B cell (primary cell): ENCODE measurements at places on chromosomes 5 and 9.

DNA sequence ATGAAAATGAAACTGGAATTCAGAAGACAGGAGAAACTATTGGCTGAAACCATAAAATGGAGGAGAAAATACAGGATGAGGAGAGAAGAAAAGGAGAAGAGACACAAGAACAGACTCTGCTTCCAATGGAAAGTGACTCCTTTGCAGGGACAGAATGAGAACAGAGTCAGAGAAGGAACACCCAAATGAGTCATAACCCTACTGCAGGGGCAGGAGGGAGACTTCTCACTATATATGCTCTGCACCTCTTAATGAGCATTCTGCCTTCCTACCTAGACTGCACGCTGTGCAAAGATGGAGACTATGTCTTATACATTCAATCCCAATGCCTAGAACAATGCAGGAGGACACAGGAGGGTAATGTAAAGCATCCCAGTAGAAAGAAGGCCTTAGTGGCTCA is 2.1 kb downstream of the SAXO1 start:
- no peaks in the 10 kb centered on the region for H3K4me1 ChIP-seq
- no peak for DNase-seq
- no peaks in the 10 kb centered on the region for H3K36me3 ChIP-seq
- H3K27ac ChIP-seq = no peak overlapping the region
- H3K27me3 ChIP-seq = no peaks in the 10 kb centered on the region
- H3K4me3 ChIP-seq = no peak overlapping the region

GRCh38 chr9:1726993-1727759 is 288.0 kb upstream of the SMARCA2 start:
- no peaks in the 10 kb centered on the region for H3K36me3 ChIP-seq
- peak; percentile 7 for DNase-seq
- H3K4me3 ChIP-seq = no peak overlapping the region
- no peak overlapping the region for H3K27ac ChIP-seq

DNA sequence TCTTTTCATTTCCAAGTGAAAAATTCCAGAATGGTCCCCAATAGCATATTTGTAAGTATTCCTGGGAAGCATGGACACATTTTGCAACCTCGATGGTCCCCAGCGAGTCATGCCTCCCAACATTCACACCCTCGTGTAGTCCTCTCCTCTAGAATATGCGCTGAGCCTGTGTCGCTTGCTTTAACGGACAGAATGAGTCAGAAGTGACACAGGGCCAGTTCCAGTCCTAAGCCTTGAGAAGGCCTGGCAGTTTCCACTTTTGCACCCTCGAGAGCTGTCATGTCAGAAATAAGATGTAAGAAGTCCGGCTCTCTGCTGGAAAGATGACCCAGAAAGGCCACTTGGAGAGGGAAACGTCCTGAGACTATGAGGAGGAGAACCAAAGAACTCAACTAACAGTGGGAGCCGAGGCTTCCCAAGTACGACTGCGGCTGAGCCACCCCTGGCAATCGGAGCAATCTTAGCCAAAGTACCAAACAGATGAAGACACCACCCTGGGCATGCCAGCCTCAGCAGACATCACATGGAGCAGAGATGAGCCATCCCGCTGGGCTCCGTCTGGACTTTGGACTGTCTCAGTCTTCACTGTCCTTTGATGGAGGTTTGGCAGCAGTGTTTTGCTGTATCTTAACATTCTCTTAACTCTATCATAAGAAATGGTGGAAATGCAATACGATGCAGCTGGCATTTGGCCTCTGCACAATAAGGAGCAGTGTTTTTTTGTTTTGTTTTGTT is 42.6 kb upstream of the GFPT2 start:
- H3K27ac ChIP-seq = no peak overlapping the region
- H3K4me1 ChIP-seq = no peaks in the 10 kb centered on the region
- no peaks in the 10 kb centered on the region for H3K27me3 ChIP-seq
- DNase-seq = no peak

DNA sequence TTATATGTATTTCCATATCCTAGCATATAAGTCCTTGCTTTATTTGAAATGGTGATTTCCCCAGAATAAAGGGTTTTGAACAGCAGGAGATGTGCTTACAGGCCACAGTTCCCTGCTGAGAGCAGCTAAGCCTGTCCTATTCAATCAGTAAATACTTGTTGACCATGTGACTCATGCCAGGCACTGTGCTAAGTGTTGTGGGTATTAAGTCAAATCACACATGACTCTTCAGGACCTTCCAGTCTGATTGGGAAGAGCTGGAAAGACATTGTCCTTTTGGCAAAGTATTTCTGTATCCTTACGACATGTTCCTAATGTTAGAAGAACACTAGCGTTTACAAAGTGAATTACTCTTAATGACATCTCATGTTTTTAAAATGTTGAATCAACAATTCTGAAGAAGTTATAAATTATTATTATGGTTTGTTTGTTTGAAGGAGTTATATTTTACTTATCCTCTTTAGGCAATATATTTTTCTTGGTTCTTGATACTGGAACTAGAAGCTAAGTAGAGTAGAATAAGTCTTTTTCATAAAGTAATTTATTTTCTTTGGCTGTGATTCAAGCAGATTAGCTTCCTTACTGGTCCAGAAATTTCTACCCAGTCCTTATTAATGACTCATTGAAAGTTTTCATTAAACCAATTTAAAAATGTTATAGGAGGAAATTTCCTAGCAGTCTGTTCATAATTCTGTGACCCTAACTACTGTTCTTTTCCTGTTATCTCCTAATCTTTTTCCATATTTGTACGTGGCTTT is 82.1 kb downstream of the GAPVD1 start:
- no peaks in the 10 kb centered on the region for H3K4me1 ChIP-seq
- no peak for DNase-seq
- no peak overlapping the region for H3K27ac ChIP-seq
- peaks cover 67% of the 10 kb centered on the region for H3K36me3 ChIP-seq

GRCh38 chr9:35658968-35659220 is 802 bp downstream of the CCDC107 start:
- H3K4me3 ChIP-seq = peak overlapping the region; percentile 84
- peaks cover 14% of the 10 kb centered on the region for H3K36me3 ChIP-seq
- peaks cover 67% of the 10 kb centered on the region for H3K4me1 ChIP-seq
- DNase-seq = no peak
- H3K27ac ChIP-seq = peak overlapping the region; percentile 100

GRCh38 chr5:179833056-179833708 is 12.5 kb downstream of the SQSTM1 start:
- no peak overlapping the region for H3K4me3 ChIP-seq
- peaks cover 64% of the 10 kb centered on the region for H3K36me3 ChIP-seq
- peaks cover 3% of the 10 kb centered on the region for H3K4me1 ChIP-seq
- H3K27ac ChIP-seq = no peak overlapping the region

GRCh38 chr5:173733021-173733420 is 116.6 kb upstream of the BOD1 start:
- peak overlapping the region; percentile 80 for H3K27ac ChIP-seq
- H3K36me3 ChIP-seq = no peaks in the 10 kb centered on the region
- peaks cover 46% of the 10 kb centered on the region for H3K4me1 ChIP-seq
- H3K27me3 ChIP-seq = no peaks in the 10 kb centered on the region

GRCh38 chr5:112758676-112759075 is 21.0 kb downstream of the APC start:
- H3K4me3 ChIP-seq = no peak overlapping the region
- H3K27me3 ChIP-seq = no peaks in the 10 kb centered on the region

DNA sequence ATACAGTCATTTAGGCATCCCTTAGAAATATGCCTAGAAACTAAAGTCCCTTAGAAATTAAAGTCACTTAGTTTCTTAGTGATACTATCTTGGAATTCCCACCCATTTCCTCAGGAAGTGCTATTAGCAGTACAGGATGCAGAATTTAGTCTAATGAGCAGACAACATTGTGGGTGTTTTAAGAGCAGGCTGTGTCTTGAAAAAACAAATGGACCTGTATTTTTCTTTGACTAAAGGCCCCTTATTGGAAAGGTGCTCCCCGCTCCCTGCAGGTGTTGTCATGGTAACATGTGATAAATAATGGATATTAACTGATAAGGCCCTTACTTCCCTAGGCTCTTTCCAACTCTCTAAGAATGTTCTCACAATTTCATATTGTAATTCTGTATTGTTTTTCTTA is 38.8 kb upstream of the STARD4 start:
- H3K36me3 ChIP-seq = no peaks in the 10 kb centered on the region
- H3K27ac ChIP-seq = no peak overlapping the region
- H3K4me3 ChIP-seq = no peak overlapping the region
- H3K27me3 ChIP-seq = peaks cover 3% of the 10 kb centered on the region
- DNase-seq = no peak
- peaks cover 2% of the 10 kb centered on the region for H3K4me1 ChIP-seq

DNA sequence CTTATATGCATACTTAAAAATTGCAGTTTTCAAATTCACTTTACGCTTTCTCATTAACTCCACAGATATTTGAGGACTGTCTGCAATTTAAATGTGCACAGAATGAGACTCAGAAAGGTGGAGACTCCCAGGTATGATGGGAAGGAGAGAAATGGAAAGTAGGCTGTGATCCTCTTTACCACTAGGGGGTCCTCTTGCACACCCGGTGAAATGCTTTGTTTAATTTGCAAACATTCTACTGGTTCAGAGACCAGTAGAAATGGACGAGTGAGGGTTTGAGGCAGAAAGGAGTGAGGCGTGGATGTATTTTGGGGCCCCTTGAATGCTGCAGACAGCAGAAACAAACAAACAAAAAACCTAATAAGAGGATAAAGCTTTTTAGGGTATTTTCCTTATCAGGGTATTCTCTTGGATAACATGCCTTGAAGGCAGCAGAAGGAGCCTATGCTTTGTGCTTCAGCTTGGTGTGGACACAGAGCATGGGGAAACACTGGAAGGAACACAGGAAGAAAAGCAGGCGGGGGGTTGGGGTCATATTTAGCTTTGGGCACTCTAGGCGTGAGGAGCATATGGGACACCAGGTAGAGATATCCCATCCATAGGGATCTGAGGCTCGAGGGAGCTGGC is 410.1 kb downstream of the DMRT2 start:
- no peaks in the 10 kb centered on the region for H3K36me3 ChIP-seq
- no peak overlapping the region for H3K4me3 ChIP-seq
- H3K27me3 ChIP-seq = no peaks in the 10 kb centered on the region
- H3K27ac ChIP-seq = no peak overlapping the region
- no peaks in the 10 kb centered on the region for H3K4me1 ChIP-seq
- DNase-seq = peak; percentile 7

DNA sequence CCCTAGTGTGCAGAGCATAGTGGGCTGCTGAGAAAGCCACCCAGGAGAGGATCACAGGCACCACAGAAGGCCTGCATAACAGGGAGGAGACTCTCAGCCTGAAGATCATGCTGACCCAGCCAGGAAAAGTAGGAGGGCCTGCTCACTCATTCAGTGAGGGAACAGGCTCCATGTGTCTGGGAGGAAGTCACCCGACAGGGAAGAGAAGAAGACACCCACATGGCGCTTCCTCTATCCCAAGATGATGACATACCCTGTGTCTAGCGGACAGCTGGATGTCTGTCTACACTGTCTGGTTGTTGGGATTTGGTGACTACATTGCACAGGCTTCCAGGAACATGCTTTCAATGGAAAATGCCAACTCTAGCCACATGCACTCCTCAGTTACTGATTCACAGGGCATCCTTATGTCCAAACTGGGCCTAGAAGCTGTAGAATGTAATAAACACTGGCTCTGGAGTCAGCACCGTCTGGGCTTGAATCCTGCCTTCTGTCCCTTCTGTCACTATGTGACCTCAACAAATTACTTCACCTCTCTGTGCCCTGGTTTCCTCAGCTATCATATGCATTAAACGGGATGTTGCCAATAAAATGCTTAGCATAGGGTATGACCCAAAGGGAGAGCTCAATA is 47.6 kb downstream of the KLHL3 start:
- DNase-seq = no peak
- no peak overlapping the region for H3K4me3 ChIP-seq
- no peaks in the 10 kb centered on the region for H3K4me1 ChIP-seq
- no peaks in the 10 kb centered on the region for H3K27me3 ChIP-seq

GRCh38 chr5:127892467-127893207 is 189.4 kb downstream of the CCDC192 start:
- H3K4me1 ChIP-seq = no peaks in the 10 kb centered on the region
- no peak overlapping the region for H3K27ac ChIP-seq
- no peaks in the 10 kb centered on the region for H3K36me3 ChIP-seq
- H3K4me3 ChIP-seq = no peak overlapping the region
- no peaks in the 10 kb centered on the region for H3K27me3 ChIP-seq

GRCh38 chr5:93126634-93127033 is 454.4 kb downstream of the NR2F1-AS1 start:
- H3K4me3 ChIP-seq = no peak overlapping the region
- H3K36me3 ChIP-seq = no peaks in the 10 kb centered on the region
- no peaks in the 10 kb centered on the region for H3K4me1 ChIP-seq
- no peak overlapping the region for H3K27ac ChIP-seq
- DNase-seq = no peak

GRCh38 chr5:56176155-56176798 is 56.9 kb downstream of the ANKRD55 start:
- no peak for DNase-seq
- no peaks in the 10 kb centered on the region for H3K4me1 ChIP-seq
- H3K27me3 ChIP-seq = no peaks in the 10 kb centered on the region
- H3K4me3 ChIP-seq = no peak overlapping the region
- H3K27ac ChIP-seq = no peak overlapping the region

DNA sequence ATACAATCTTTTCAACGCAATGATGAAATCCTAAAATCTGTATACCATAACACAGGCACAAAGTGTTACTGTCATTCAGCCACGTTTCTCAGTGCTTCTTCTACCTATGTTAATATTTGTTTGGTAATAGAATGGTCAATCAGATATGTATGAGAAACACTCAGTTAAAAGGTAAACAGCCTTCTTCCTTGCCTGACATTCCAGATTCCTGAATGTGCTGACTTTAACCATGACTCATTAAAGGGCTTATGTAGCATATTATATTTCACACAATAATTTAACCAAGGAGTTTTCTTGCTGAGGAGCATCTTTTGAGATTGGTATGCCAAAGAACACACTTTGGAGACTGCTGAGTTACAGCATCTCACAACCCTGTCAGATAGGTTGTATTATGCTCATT is 187.6 kb downstream of the CETN3 start:
- no peak overlapping the region for H3K4me3 ChIP-seq
- H3K4me1 ChIP-seq = no peaks in the 10 kb centered on the region
- no peaks in the 10 kb centered on the region for H3K36me3 ChIP-seq
- DNase-seq = no peak
- no peaks in the 10 kb centered on the region for H3K27me3 ChIP-seq
- no peak overlapping the region for H3K27ac ChIP-seq

- DNase-seq = no peak
- no peaks in the 10 kb centered on the region for H3K36me3 ChIP-seq
- no peak overlapping the region for H3K27ac ChIP-seq
- no peaks in the 10 kb centered on the region for H3K4me1 ChIP-seq
Observed at GRCh38 chr9:77697238-77697984, 49.3 kb upstream of the GNA14 start.
